ENCODE measurements at places on chromosomes 13 and 19.

DNA sequence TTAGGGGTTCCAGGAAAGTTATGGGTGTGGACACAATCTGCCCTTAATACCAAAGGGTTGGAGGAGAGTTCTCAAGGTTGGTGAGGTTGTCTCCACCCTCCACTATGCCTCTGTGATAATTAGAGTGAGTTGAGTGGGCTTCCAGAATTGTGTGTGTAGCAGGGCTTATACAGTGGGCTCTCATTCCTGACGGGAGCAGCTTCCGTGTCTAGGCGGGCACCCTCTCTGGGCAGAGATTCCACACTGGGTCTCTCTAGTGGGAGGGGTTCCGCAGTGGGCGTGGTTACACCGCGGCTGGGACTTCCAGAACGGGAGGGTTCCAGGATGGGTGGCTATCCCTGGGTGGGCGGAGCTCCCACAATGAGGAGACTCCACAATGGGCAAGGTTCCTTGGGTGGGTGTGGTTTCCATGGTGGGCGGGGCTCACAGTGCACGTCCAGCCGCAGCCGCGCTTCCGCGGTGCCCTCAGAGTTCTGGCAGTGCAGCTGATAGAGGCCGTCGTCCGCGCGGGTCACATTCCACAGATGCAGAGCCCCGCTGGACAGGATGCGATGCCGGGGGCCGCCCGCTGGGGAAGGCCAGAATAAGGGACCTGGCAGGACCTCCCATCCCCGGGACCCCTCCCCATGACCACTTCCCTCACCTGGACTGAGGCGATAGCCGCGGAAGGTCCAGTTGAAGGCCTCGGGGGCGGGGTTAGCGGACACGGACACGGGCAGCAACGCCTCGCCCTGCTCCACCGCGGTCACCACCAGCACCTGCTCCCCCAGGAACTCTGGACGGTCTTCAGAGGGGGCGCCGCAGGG lies 8.4 kb downstream of the NPHS1 start:
- no peak for DNase-seq

GRCh38 chr19:33804021-33804799 lies 7.5 kb downstream of the KCTD15 start:
- DNase-seq: no peak

DNA sequence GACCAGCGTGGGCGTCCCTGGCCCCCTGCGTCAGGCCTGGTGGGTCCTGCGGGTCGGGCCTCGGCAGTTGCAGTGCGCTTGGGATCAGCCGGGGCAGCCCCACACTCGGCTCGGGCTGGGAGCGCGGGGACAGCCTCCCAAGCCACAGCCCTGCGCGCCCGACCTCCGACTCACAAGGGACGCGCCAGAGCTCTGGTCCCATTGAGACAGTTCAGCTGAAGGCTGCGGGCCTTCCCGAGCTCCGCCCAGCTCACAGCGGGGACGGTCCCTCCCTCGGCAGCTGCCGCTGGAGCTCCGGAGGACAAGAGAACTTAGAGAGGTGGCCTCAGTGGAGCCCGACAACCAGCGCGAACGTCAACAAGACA lies 45.7 kb upstream of the ZNF730 start:
- no peak for DNase-seq

DNA sequence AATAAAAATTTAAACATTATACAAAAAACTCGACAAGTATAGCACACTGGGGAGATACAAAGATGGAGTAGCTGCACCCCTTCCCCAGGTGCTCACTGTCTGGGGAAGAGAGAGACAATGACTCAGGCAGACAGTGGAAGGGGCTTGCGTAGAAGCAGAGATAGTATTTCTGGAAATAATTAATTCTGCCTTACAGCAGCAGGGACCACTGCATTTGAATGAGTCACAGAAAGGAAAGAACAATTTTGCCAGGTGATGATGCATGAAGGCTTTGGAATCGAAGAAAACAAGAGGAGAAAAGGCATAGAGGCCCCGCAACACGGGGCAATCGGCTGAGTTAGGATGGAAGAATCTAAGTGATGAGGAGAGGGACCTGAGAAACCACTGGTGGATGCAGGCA lies 447.4 kb downstream of the EFNB2 start:
- no peak for DNase-seq

GRCh38 chr19:873561-874041 lies 14.1 kb downstream of the CFD start:
- no peak for DNase-seq

GRCh38 chr19:4800591-4801081 lies 9.1 kb downstream of the FEM1A start:
- DNase-seq: no peak

Measured in activated T-helper 1 cell treated with anti-CD3 and anti-CD28 coated beads, Interleukin-2, amount 50 U/mL, for 16 hours (primary cell).